ENCODE measurements at places on chromosomes 13 and 19.

- DNase-seq, result peak; percentile 59
Measured at GRCh38 chr13:95245071-95245470, 56.2 kb downstream of the ABCC4 start.

DNA sequence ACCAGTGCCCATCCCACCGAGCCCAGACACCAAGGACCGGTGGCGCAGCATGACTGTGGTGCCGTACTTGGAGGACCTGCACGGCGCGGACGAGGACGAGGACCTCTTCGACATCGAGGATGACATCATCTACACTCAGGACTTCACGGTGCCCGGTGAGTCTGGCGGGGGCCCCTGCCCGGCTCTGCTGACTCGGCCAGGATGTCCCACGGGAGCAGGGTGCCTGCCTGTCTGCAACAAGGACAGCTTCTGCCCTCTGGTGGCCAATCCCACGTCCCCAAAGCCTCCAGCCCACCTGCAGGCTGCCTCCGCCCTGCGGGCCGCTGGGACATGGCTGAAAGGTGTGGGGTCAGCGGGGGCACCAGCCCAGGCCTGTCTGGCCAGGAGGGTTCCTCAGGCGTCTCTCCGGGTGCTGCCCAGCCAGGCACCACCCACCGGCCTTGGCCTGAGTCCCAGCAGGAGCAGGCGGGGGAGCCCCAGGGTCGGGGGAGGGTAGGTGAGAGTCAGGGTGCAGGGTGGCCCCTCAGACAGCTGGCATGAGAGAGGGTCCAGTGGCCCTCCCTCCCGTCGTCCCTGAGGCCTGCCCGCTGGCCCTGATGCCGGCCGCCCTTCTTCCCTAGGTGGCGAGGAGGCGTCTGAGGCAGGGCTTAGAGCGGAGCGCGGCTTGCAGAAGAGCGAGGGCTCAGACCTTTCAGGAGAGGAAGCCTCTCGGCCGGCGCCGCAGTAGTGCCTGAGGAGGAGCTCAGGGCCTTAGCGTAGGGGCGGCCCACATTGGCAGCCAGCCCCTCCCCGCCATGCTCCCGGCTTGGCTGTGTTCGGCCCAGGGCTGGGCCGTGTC is 14.6 kb downstream of the CBARP start:
- no peak for DNase-seq

DNA sequence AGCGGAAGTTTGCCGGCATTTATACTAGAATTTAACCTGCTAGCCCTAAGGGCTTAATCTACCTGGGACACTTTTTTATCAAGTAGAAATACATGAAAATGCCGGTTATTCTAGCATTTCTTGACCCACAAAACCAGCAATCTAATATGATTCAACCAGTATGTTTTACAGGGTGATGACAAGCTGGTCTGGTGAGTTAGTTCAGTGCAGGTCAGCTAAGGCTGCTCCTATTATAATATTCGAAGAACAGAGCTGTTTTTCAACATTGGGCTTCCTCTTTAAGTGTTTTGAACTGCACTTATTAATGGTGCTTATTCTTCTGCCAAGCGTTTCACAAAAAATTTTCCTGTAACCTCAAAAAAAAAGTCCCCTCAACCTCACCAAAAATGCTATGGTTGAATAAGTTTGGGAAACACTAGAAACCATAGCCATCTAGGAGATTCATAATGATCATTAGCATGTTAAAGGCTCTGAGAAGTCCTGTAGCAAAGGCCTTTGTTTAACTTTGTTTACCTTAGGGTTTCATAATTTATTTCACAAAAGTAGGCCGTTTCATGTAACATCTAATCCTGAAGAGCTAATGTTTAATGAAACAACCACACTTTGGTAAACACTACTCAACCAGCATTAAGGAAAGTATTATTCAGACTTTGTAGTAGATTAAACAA is 526.6 kb downstream of the KLF12 start:
- DNase-seq, result no peak

- no peak for DNase-seq
Measured at GRCh38 chr19:29255006-29255405, 42.1 kb upstream of the UQCRFS1 start.

DNA sequence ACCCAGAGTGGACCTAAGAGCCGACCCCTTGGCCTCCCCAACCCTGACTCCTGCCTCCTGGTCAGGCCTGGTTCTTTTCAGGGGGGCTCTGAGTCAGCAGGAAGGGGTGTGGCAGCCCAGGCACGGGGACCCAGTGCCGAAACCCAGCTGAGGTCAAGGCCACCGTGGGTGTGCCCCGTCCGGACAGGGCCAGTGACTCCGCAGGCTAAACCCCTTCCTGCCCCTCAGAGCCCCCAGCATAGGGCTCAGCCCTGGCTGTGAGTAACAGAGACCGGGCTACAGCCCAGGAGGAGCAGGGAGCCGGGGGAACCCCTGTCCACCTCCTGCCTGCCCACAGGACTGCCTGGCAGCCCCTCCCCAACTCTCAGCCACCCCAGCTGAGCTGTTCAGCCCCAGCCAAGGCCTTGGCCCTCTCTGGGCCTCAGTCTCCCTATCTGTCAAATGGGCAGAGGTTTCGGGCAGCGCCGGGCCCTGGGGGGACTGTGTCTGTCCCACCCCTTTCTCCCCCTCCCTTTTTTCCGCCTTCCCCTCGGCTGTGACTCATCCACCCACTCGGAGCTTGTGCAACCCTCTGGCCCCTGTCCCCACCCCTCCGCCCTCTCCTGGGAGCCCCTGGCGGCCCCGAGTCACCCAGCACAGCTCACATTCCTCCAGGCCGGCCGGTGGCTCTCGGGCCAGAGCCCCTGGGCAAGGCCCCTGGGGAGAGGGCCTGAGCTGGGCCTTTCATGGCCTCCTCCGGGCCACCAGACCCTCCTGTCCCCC is 8.6 kb downstream of the ZBTB7A start:
- peak; percentile 97 for DNase-seq

DNA sequence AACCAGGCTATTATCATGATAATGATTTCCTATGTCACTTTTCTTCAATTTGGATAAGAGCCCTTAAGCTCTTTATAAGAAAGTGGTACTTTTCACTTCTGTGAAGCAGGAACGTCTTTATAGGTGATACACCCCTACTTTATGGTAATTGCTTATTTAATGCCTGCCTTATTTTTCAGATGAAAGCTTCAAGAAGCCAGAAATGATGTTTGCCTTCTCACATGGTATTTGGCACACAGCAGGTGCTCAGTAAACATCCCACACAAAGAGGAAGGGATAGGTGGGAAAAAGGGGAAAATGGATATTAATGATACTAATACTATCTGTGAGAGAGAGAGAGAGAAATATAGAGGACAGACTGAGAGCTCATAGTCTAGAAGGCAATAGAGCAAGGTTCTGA is 29.0 kb upstream of the WASF3 start:
- DNase-seq, result no peak

GRCh38 chr19:14480700-14481079 is 5.5 kb upstream of the PTGER1 start:
- DNase-seq, result no peak

- DNase-seq, result no peak
Measured at GRCh38 chr13:109869312-109870237, 83.2 kb upstream of the IRS2 start.

DNA sequence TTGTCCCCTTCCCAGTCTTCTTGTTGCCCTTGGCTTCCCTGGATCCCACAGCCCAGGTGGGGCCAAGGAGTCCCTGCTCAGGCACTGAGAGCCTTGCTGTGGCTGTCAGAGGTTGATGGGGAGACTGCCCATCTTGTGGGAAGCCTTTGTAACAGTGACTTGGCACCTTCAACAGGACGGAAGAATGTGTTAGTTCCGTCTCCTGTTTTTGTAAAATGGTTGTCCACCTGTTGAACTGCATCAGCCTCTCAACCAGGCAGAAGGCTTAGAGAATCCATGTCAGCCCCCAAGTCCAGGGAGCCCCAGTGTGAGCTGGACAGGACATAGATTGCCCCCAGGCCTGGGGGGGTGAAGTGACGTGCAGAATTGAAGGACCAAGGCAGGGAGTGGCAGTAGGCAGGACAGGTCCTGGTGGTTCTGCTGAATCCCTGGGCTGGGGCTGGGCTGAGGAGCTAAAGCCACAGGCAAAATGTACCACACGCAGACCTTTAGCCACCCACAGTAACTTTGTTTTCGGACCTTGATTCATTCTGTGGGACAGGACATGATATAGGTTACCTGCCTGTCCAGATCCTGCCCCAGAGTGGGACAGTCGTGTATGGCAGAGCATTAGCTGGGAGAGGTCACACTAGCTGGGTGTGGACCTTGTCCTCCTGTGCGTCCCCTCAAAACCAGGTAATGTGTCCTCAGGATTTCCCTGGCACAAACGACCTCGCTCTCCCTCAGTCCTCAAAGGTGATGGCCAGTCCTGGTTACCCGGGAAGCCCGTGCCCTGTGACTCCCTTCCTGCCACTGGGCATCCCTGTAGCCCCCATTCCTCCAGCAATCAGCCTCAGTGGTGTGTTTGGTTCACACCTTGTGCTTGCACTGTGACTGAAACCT is 47.0 kb downstream of the GATAD2A start:
- DNase-seq, result no peak

GRCh38 chr13:28532388-28533124 is 37.6 kb upstream of the FLT1 start:
- no peak for DNase-seq

DNA sequence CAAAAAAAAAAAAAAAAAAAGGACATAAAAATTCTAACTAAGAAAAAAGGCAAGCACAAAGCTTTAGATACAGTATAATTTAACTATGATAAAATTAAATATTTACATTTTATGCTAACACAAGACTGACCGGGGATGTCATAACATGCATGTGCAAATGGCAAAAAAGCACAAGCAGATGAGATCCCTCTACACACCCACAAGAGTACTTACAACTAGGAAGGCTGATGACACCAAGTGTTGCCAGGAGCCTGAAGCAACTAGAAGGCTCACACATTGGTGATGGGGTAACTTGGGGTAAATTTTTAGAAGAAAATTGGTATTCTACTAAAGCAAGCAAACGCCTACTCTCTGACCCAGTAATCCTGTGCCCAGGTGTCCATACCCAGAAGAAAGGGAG is 6.7 kb downstream of the PCID2 start:
- DNase-seq, result peak; percentile 59

DNA sequence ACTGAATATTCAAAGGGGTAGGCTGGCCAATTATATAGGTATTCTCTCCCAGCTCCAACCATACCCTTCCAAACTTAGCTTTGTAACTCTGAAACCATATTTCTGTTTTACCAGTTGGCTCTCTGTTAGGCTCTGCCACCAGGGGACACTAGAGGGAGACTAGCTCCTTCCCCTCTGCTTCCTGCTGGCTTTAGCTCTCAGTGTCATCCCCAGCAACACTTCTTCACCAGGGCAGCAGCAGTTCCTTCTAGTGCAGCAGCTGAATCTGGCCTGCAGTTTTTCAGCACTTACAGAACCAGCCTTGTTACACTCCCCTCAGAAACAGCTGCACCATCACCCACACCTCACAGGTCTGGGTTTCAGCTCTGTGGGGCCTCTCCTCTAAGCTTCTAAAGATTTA is 51.0 kb upstream of the DOCK9 start:
- peak; percentile 17 for DNase-seq

GRCh38 chr13:50934735-50935435 is 25.3 kb downstream of the RNASEH2B start:
- DNase-seq, result no peak

GRCh38 chr13:59384154-59384553 is 779.6 kb downstream of the DIAPH3 start:
- no peak for DNase-seq

GRCh38 chr19:14006766-14007562 is 844 bp upstream of the RFX1 start:
- no peak for DNase-seq

GRCh38 chr13:105177265-105177900 is 1358.1 kb downstream of the EFNB2 start:
- DNase-seq, result peak; percentile 47

- DNase-seq, result no peak
Measured at GRCh38 chr13:19185086-19185864, 3.7 kb upstream of the TUBA3C start.

DNA sequence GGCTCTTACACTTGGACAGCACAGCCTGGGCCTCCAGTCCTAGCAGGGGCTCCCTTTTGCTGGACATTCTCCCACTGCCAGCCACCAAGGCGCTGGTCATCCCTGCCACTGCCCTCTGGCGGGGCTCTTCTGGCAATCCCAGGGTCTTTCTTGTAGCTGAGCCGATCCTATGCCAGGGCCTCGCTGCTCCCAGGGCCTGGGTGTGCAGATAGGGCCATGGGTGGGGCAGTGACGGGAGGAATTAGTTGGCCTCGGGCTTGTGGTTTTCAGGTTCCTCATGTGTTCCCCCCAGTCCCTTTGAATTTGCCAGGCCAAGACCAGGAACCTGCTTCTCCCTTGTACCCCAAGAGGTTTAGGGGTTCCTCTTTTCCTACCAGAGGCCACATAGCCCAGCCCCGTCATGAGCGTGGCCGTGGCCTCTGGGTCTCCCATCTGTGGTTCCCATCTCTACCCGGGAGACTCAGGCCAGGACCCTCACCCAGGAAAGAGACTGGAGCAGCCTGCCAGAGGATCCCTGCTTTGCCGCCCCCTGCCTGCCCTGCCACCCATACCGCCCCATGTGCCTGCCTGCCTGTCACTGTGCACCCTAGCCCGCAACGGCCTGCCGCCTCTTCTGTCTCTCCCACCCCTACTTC is 26.2 kb downstream of the TMED1 start:
- DNase-seq, result peak; percentile 36

DNA sequence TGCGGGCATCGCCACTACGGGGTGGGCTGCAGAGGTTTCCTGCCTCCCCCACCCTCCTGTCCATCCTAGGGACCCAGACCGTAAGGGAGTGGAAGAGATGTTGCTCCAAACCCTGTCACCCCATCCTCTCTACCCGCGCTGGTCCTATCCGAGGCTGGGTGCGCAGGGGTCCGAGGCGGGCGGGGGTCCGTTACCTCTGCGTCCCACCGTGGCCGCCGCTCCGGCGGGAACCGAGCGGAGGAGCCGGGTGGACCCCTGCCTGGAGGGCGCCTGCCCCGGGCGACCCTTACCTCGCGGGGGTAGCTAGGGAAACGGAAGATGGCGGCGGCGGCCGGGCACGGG is at the start of gene DGKH:
Gene DGKH (plus strand): TSS at position 307 of the 342 bp plus-strand sequence. CDS start 126 bp downstream, outside the sequence.
- DNase-seq, result no peak

DNA sequence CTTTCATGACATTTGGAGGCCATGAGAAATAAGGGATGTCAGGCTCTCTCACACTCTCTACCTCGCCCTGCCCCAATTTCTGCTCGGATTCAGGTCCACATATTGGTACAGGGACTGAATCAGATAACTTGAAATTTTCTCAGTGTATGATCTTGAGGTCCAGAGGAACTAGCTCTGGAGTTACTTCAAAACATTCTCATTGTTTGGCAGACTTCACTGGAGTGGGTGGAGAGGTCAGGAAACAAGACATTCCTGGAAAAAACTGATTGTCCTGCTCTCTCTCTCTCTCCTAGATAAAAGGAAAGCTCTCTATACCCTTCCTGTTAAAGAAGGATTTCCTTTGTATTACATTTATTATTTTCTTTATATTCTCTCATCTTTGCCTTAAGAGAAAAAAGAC is 428.1 kb upstream of the DACH1 start:
- DNase-seq, result no peak

- DNase-seq, result peak; percentile 2
Measured at GRCh38 chr13:34255711-34256110, 437.8 kb downstream of the RFC3 start.

DNA sequence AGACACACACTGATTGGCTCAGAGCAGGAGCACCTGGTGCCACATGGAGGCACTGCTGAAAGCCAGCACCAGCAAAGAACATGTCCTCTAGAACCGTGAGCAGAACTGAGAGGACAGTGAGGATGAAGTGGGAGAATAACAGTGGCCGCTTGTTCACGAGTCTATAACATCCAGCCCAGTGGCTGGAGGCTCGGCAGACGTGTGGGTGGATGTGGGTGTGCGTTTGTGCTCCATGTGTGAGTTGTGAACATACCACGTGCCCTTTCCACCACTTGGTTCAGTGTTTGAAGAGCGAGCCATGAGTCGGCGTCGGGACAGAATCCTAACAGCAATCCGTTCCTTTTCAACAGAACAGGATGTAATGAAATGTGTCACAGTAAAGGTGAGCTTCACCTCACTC is 113.0 kb downstream of the SOX1 start:
- no peak for DNase-seq
